ENCODE measurements at places on chromosomes 13 and 19.

DNA sequence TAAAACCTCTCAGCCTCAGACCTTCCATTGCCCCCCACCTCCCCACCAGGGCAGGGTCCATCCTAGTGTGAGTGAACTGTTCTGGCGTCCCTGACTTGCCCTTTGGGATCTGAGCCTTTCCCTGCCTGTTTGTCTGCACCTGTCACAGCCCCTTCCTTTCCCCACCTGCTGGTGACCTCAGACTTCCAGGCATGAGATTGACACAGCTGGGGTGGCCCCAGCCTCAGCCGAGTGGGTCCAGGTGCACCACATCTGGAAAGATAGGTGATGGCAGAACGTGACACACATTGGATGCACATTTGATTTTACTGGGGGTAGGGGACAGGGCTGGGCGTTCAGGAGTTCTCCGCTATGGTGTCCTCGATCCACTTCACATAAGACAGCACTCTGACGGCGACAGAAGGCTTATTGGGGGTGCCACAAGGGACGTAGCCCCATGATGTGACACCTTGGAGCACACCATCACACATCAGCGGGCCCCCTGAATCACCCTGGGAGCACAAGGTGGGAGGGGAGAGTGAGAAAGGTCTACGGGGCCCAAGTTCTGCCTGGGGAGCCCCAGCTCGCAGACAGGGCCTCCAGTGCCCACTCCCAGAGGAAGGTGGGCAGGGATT is 4.6 kb downstream of the KLK1 start:
- no peak for DNase-seq

- DNase-seq = no peak
Measured at GRCh38 chr13:98360545-98360944, 183.5 kb upstream of the RNF113B start.

GRCh38 chr19:48595171-48595570 is 11.4 kb upstream of the SPACA4 start:
- no peak for DNase-seq

GRCh38 chr19:12090807-12091206 is 26.3 kb downstream of the ZNF844 start:
- DNase-seq = peak; percentile 39

GRCh38 chr19:31352782-31353651 is 3.8 kb upstream of the TSHZ3 start:
- DNase-seq = no peak

DNA sequence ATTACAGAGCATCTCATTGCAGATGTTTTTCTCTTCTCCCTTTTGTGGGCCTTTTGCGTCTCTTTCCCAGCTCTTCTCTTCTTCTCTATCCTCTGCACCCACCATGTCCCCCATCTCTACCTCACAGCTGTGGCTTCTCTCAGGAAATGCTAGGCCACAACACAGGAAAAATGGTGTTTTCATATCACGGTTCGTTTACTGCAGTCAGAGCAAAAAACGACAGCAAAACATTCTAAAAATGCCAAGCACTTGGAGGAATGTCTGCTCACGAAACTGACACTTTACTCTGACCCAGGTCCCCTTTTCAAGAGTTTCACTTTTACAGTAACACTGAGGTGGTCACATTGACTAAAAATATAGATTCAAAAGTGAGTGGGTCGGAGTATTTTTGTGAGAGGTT is 152.2 kb downstream of the DCT start:
- DNase-seq = no peak

DNA sequence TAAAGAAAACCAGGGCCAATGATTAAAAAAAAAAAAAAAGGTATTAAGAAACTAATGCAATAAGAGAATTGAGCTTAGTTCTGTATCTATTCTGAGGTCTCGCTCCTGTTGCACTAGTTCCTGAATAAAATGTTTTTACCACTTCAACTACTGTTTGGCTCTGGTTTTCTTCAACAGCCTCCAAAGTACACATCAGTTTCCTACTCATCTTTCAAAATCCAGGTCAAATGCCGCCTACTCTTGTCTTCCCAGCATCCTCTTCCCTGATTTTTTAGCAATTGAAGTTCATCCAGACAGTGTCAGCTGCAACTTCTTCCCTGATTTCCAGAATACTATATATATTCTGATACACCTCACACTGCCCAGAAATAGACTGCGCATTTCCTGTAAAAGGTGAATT is 1.4 kb upstream of the RCBTB1 start:
- no peak for DNase-seq

- no peak for DNase-seq
Measured at GRCh38 chr19:29031216-29031615, 181.7 kb downstream of the UQCRFS1 start.

DNA sequence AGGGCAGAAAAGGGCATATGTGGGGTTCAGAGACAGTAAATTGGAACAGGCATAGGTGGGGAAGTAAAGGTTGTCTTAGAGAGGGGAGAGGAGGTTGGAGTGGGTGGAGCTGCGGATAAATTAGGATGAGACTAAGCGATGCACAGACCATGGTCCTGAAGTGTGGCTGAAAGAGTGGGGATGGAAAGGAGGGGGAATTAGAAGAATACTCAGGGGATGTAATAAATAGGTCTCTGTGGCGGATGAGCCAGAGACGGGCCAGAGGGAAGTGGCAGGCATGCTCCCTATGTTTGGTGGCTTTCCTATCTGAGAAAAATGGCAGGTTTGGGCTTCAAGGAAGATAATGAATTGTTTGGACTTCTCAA is 123.4 kb downstream of the OLFM4 start:
- no peak for DNase-seq

DNA sequence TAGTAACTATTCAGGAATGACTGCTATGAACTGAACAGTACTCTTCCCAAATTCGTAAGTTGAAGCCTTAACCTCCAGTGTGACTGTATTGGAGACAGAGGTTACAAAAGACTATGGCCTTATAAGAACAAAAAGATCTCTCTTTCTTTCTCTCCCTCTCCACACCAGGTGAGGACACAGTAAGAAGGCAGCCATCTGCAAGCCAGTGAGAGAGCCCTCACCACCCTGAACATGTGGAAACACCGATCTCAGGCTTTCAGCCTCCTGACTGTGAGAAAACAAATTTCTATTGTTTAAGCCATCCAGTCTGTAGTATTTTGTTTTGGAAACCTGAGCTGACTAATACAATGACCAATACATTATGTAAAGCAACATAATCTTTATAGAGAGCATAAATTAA is 888.9 kb downstream of the SLITRK1 start:
- DNase-seq = no peak

GRCh38 chr19:41529484-41530183 is 46.3 kb upstream of the CEACAM21 start:
- DNase-seq = no peak

GRCh38 chr19:51742789-51743188 is 8.9 kb downstream of the FPR1 start:
- no peak for DNase-seq

- DNase-seq = no peak
Measured at GRCh38 chr19:42370626-42371175, 19.4 kb downstream of the CNFN start.
